ENCODE measurements at places on chromosomes 1 and 21.

- DNase-seq = no peak
Observed at GRCh38 chr1:184422490-184423233, 35.8 kb downstream of the C1orf21 start.

DNA sequence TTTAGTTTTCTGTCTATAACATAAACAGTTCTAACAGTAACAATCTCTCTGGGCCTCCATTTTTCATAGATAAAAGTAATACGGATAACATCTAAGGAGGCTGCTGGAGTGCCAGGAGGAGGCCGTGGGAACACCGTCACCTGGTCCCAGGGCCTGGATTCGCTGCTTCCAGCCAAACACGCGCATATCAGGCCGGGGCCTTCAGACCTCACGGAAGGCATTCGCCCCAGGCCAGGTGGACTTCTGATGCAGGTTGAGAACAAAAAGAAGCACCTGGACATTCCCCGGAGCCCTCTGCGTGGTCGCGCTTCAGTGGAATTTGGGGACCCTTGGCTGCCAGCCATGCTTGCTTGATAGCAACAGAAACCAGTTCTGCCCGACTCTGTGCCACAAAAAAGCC lies 113.1 kb upstream of the GUCA2B start:
- no peak for DNase-seq

GRCh38 chr1:207335695-207336363 lies 14.4 kb downstream of the CD55 start:
- DNase-seq = no peak

DNA sequence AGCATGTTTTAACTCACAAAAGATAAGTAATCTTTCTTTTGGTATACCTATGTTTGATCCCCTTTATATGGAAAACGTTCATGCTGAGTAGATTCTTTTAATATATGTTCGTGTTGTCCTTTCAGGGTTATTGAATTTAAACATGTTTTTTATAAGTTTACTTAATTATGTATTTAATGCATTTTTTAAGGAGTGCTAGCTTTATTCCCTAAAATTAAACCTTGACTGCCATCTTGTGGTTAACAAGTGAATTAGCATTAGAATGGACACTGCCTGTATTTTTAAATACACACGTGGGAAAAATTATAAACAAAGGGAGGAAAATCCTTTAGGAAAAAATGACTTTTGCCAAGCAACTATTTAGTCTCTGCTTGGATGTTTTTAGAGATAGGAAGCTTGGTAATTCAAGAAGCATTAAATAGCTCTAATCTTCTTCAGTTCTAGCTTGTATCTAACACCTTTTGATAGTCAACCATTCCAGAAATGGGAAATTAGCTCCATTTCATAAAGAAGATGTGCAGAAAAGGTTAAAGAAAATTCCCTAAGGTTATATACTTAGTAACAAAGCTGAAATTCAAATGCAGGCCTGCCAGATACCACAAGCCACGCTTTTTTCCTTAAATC lies 43.0 kb downstream of the UBE2U start:
- DNase-seq = peak; percentile 27

- peak; percentile 92 for DNase-seq
Observed at GRCh38 chr21:41141031-41141457, 26.9 kb upstream of the BACE2 start.

DNA sequence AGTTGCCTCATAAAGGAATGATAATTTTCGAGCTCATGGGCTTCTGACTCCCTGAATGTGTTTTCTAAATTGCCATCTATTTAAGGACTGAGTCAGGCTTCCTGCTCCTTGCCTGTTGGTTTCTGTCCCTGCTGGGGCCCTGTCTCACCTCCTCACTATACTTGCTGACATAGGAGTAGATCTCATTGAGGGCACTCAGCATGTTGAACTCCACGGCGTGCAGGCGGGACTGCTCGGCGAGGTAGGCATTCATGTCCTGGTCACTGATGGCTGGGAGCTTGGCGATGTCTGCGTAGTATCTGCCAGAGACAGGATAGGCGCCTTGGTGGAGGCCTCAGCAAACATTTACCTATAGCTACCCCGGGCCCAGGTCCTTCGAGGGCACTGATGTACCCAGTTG lies 116.9 kb upstream of the CD34 start:
- no peak for DNase-seq

DNA sequence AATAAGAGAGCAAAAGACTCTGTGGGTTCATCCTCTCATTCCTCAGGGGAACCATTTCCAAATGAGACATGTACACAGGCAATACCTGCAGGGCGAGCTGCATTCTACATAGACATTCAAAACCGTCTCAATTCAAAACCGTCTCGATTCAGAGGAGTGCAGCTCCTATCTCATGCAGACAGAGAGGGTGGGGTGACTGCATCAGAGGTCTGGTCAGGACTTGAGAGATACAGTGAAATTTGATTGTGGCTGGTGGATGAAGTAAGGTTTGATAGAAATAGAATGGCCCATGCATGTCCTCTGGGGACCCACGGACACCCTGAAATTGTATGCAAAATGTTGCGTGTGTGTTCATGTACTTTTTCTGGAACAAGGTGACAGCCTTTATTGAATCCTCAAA lies 27.3 kb downstream of the TEX35 start:
- no peak for DNase-seq

DNA sequence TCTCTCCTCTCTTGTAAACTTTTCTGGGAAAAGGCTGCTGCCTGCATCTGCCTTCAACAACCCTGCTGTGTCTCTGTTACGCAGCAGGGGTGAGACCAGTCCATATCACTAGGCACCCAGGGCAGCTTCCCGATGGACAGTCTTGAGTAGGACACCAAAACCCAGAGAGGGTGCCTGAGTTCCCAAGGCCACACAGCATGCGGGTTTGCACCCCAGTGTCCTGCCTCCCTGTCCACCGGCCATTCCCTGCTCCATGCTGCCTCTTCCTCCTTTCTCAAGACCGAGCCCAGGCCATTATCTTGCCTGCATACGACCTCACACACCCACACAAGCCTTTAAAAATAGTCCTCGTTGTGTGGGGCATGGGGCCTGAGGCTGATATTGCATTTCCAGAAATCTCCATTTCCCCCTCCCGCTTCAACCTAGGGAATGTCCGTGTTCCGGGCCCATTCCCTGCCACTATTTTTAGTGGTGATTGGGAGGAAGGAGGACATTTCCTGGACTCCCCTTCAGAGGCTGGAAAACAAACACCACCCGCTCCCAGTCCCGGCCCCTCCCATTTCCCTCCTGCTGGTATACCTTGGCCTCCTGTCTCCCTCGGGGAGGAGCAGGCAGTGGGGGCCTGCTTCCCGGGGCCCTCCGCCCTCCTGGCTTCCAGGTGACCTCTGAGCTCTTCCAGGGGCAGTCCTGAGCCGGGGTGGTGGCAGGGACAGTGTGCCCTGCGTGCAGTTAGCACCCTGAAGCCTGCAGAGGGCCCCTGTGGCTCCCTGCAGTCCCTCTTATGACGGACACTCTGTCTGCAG lies 132.4 kb upstream of the TMEM51 start:
- DNase-seq = no peak

GRCh38 chr1:29670752-29671151 lies 434.4 kb downstream of the PTPRU start:
- DNase-seq = no peak

GRCh38 chr1:96306809-96307560 lies 414.6 kb upstream of the PTBP2 start:
- peak; percentile 84 for DNase-seq

DNA sequence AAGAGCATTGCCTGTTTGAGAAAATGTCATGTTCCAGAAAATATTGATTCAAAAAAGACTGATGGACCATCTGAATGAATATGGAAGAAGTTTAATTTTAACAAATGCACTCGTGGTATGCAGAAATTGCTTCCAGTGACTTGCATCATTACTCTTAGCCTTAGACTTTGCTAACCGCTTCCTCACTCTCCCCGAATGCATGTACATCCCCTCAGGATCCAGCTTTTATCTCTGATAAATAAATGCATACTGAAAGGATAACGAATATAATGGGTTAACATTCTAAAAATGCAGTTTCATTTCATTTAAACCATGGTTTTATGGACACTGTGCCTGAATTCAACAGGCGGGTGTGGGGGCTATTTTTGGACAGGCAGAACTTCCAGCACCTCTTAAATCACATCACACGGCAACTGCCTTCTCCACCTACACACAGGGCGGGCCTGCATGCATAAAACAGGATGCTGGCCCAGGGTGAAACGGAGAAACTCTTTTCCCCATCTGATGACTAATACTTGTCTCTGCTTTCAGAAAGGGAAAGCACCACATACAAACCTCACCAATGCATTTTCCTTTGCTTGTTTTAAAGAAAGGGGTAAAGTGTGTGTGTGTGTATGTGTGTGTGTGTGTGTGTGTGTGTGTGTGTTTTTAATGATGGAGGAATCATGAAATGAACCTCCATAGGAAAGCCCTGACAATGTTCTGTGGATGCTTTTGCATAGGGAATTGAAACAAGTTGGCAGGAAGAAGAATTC lies 48.7 kb downstream of the SPAG17 start:
- peak; percentile 96 for DNase-seq

DNA sequence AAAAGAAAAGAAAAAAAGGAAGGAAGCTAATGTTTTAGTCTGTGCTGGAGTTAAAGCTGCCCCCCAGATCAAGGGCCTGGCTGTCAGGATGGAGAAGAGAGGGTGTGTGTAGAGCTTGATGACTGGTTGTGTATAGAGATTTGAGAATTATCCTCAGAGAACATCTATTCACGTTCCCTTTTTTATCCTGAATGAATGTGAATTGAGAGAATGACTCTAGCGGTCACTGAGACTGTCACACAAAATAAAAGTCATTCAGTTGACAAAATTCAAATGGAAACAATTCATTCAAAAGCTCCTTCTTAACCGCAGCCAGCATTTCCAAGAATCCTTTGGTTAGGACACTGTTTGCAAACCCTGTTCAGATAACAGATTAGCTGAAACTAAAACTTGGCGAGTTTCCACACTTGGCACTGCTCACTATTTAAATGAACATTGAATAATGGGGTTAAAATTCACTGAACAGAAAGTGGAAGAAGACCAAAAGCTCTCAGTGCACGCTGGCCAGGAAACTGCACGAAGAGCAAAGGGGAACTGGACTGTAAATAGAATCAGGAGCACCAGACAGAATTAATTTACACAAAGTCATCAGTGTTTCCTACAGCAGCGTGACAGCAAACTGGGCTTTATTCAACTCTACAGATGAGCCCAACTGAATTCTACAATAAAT lies 13.6 kb upstream of the FAM89A start:
- peak; percentile 75 for DNase-seq

DNA sequence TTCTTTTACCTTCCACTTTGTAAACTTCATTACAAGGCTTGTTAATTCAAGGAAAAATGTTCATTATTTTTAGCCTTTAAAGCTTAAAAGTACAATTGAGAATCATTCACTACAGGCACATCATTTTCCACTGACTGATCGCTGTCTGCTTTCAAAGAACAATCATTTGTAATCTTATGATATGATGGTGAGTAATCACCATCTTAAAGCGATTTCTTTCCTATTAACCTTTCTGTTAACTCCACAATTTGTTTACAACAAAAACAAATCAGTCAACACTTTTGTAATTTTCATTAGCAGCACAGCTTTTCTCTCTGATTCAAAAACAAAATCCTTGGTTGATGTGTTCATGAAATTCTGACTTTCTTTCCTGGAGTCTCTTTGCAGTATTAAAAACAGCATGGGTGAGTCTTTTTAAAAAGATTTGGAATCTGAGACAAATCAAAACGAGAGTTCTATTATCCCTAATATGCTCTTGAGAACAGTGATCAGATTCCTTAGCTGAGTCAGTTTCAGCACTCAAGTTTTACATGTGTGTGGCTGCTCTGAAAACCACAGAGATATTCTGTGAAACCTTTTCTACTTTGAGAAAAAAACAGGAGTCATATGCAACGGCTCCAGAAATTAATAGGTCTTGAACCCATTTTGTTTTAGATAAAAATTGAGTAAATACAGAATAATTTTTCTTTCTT lies 145.8 kb upstream of the TMPRSS15 start:
- DNase-seq = peak; percentile 69

- no peak for DNase-seq
Observed at GRCh38 chr1:226829105-226829504, 41.3 kb upstream of the PSEN2 start.

DNA sequence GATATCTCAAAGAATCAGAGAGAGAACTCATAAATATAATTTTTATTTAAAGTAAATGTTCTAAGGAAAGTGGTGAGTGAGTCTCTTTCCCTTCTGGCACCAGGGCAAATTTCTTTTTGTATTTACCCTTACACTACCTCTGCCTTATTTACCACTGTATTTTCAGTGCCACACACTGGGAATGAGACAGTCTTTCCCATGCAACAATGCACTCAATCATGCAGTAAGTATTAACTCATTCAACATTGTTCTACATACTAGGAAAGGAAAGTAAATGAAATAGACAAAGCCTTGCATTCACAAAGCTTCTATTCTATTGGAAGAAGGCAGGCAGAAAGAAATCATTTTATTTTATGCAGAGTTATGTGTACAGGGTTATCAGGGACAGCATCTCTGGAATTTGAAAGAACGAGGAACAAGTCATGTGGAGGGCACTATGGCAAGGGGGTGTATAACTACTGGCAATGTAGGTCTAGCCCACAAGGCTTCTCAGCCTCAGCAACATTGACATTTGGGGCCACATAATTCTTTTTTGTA lies 129.8 kb upstream of the PRDX6 start:
- no peak for DNase-seq

DNA sequence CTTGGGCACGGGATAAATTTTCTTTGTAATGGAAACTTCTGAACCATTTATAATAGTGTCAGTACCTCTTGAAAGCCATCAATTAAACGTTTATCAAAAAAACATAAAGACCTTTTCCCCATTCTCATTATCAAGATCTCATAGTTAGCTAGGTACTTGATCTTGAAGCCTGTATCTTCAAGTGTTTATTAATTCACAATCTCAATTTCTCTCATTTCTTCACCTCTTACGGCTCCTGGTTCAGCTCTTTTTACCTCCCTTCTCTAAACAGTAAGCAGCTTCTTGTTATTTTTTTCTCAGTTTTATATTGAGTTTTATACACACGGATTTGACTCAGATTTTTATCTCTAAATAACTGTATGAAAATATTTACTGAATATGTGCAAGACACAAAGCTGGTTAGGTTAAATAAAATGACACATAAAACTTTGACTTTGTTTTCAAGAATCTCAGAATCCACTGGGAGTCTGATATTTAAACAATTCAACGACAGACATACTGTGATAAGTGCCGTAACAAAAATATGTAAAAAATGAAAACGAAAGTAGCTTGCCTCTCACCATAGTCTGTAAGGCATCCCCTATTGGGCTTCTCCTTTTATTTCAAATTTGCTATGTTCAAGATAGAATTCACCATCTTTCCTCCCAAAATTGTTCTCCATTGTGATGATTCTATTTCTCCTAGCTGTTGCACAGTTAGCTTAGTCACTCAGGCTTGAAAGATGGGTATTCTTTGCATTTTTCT lies 411.6 kb upstream of the ZRANB2 start:
- DNase-seq = no peak

DNA sequence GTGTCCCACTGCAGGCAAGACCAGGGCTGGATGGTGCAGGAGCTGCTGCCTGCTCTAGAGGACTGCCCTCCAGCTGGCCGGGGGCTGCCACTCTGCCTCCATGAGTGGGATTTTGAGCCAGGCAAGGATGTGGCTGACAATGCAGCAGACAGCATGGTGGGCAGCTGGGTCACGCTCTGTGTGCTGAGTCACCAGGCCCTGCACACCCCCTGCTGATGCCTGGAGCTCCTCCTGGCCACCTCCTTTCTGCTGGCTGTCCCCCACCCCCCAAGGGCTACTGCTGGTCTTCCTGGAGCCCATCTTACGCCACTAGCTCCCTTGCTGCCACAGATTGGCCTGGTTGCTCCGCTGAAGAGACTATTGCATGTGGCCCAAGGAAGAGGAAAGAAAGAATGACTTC lies 3.9 kb upstream of the ZSCAN20 start:
- DNase-seq = no peak

Data from fibroblast of skin of abdomen (primary cell).